Psoas muscle (tissue), 8 donors: ENCODE measurements at places on chromosomes 3 and 15.

GRCh38 chr3:99884484-99884883 lies 66.8 kb downstream of the CMSS1 start:
- DNase-seq = no peak

DNA sequence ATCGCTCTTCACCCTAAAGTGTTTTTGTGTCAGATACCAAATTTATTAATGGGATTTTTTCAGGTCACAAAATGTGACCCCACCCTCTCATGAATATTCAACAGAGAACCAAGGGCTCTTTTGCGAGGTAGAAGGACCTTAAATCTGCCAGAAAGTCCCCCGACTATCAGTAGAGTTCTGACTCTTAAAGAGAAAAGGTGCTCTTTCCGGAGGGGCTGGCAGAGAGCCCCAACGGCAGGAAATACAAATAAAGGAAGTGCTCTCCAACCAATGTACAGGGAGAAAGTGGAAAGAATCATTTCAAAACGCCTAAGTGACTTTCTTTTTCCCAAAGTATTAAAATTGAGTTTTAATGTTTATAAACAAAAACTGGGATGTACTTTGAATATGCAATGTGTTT lies 517.2 kb downstream of the FOXP1 start:
- no peak for DNase-seq

- DNase-seq = no peak
These were observed 238.1 kb upstream of the SGO1 start for GRCh38 chr3:20424086-20424485.

GRCh38 chr3:183122257-183122932 lies 23.1 kb upstream of the MCCC1 start:
- no peak for DNase-seq

- peak; percentile 4 for DNase-seq
These were observed 29.6 kb downstream of the PRKCD start for GRCh38 chr3:53190659-53191058.

- DNase-seq = no peak
These were observed 702 bp downstream of the ARHGEF3 start for GRCh38 chr3:56800832-56801661.

- DNase-seq = no peak
These were observed 26.3 kb downstream of the KCNMB3 start for GRCh38 chr3:179224584-179224983.

DNA sequence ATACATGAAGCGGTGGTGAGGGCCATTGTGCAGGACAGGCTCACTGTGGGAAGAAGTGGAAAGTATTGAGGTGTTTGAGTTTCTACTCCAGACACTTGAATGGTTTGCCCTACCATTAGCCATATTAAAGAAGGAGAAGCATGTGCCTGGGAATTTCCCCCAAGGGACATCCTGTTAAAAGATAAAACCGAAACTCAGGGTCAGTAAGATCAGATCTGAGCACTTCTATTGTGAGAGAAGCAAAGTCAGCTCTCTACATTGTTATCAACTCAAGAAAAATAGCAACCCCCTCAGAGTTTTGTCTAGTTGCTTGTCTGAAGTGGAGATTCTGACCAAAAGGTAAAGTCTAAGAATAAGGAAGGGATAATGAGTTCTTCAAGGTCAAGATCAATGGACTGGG lies 269.8 kb downstream of the CHST2 start:
- no peak for DNase-seq

- no peak for DNase-seq
These were observed 336.2 kb upstream of the TPM1 start for GRCh38 chr15:62706317-62706716.

DNA sequence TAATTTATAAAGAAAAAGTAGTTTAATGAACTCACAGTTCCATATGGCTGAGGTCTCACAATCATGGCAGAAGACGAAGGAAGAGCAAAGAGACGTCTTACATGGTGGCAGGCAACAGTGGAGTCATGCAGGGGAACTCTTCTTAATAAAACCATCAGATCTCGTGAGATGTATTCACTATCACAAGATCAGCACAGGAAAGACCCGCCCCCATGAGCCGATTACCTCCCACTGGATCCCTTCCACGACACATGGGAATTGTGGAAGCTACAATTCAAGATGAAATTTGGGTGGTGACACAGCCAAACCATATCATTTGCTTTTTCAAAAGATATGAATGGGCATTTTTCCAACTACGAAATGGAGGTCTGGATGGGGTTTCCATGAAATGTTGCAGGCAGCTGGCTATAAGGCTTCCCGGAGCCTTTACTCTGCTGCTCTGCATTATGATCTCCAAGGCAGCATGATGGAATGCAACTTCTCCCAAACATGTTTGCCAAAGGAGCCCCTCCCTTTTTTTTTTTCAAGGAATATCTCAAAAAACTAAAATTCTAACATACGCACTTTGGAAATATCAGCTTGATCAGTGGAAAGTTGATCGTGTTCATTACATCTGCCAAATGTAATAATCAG lies 189.7 kb downstream of the MEX3B start:
- no peak for DNase-seq

DNA sequence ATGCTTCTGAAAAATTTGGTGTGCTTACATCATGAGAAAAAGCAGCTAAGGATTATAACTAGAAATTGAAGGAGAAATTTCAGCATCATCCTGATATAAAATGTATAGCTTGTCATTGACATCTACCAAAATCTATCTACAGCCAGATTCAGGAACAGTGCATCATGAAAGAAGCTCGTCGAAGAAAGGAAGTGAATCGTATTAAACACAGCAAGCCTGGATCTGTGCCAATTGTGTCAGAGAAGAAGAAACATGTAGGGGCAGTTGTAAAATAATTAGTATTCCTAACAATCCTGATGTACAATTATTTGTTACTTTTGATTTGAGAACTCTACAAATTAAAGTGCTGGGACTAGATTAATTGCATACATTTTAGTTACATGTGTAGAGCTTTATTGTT lies 37.2 kb downstream of the AP4E1 start:
- DNase-seq = no peak

- DNase-seq = no peak
These were observed 34.4 kb downstream of the RPL39L start for GRCh38 chr3:187104933-187105332.

DNA sequence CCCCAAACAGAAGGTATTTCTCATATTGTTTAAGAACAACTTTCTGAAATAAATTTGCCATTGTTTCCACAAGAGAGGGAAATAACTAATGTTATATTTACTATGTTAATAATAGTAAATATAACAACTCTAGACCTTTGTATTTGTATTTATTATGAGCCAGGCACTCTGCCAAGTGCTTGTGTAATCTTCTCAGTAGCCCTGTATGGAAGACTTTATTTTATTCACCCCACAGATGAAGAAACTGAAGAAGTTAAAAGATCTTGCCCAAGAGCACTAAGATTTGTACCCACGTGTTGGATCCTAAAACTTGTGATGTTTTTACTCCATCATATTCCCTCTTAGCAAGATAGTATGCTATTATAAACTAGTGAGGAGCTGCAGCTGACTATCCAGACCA lies 12.0 kb upstream of the GNB4 start:
- no peak for DNase-seq
